ENCODE measurements at places on chromosomes 4 and X. TPM values are rescaled to one million over a fixed set of nuclear protein-coding genes. Genes with fewer than 3 reads are reported as not detected.

DNA sequence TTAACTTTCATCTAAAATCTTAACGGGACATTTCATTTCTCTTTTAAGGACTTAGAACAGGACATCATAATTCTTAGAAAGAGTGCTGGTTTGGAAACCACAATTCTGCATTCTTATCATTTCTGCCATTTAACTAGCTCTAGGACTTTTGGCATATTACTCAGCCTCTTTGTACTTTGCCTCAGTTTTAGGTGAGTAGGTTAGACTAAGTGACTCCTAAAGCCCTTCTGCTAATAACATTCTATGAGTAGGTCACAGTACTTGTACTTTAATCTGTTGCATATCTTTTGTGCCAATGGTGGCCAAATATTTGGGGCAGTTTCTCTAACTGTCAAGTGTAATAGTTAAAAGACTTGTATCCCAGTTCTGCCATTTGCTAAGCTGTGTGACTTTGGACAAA is 115.4 kb upstream of the NUDT6 start:
- no peak for DNase-seq
- H3K4me1 ChIP-seq, result no peaks in the 10 kb centered on the region
- no peaks in the 10 kb centered on the region for H3K27me3 ChIP-seq
- H3K36me3 ChIP-seq, result no peaks in the 10 kb centered on the region

- no peak for DNase-seq
- H3K4me3 ChIP-seq, result no peak overlapping the region
- H3K27ac ChIP-seq, result no peak overlapping the region
- H3K4me1 ChIP-seq, result no peaks in the 10 kb centered on the region
- H3K36me3 ChIP-seq, result no peaks in the 10 kb centered on the region
Measured at GRCh38 chr4:180525523-180526077, 1717.6 kb upstream of the TENM3 start.

- no peaks in the 10 kb centered on the region for H3K27me3 ChIP-seq
- no peaks in the 10 kb centered on the region for H3K36me3 ChIP-seq
- H3K27ac ChIP-seq, result no peak overlapping the region
- H3K4me3 ChIP-seq, result no peak overlapping the region
Measured at GRCh38 chr4:181427076-181427475, 816.1 kb upstream of the TENM3 start.

GRCh38 chr4:8644966-8645752 is 52.6 kb downstream of the CPZ start:
- no peaks in the 10 kb centered on the region for H3K4me1 ChIP-seq
- H3K27ac ChIP-seq, result no peak overlapping the region
- H3K27me3 ChIP-seq, result no peaks in the 10 kb centered on the region
- no peaks in the 10 kb centered on the region for H3K36me3 ChIP-seq
- no peak for DNase-seq

The GPC3 gene
- 8.4 TPM for total RNA-seq

GRCh38 chr4:186092296-186092695 is 12.2 kb upstream of the FAM149A start:
- H3K27me3 ChIP-seq, result no peaks in the 10 kb centered on the region
- H3K27ac ChIP-seq, result no peak overlapping the region
- no peaks in the 10 kb centered on the region for H3K36me3 ChIP-seq
- DNase-seq, result no peak

DNA sequence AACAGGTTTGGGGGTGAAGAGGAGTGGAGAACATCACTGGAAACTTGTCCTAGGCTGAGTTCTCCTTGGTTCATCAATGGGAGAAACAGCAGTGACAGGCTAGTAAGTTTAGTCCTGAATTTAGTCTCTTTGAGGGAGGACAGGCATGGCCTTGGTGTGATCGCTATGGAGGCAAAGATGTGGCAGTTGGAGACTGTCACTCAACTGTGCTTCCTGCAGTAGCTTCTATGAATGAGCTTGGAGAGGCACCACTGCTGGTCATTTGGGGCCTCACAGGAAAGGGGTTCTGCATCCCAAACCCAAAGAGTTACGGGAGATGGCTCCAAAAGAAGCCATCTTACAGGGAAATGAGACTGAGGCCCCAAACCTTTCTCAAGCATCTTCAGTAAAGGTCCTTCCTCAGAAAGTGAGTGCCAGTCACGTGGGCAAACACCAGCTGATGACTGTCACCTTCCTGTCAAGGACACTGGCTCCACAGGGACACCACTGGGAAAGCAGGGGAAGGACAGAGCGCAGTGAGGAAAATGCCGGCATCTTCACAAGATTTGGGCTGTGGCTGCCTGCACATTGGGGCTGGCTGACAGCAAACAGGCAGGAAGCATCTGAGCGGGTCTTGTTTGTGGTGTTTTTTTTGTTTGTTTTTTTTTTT is 7.2 kb downstream of the MRFAP1 start:
- H3K27me3 ChIP-seq, result no peaks in the 10 kb centered on the region
- H3K36me3 ChIP-seq, result peaks cover 5% of the 10 kb centered on the region
- peaks cover 11% of the 10 kb centered on the region for H3K4me1 ChIP-seq
- H3K27ac ChIP-seq, result no peak overlapping the region

DNA sequence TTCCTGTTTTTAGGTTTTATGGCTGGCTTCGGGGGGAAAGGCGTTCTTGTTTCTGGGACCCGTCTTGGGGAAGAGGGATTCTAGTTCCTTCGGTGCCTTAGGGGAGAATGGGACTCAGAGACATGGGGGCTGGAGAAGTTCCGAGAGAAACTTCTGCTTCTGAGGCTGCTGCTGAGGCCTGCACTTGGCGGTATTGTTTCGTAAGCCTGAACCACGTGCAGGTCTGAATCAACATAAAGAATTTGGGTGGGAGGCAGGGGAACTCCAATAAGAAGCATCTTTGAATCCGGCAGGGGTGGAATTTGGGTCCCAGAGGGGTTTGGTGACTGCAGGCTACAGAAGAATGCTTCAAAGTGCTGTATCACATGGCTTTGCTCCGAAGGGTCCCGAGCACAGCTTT is 15.1 kb downstream of the XG start:
- no peaks in the 10 kb centered on the region for H3K4me1 ChIP-seq
- DNase-seq, result no peak
- no peaks in the 10 kb centered on the region for H3K27me3 ChIP-seq
- H3K36me3 ChIP-seq, result no peaks in the 10 kb centered on the region
- no peak overlapping the region for H3K27ac ChIP-seq

DNA sequence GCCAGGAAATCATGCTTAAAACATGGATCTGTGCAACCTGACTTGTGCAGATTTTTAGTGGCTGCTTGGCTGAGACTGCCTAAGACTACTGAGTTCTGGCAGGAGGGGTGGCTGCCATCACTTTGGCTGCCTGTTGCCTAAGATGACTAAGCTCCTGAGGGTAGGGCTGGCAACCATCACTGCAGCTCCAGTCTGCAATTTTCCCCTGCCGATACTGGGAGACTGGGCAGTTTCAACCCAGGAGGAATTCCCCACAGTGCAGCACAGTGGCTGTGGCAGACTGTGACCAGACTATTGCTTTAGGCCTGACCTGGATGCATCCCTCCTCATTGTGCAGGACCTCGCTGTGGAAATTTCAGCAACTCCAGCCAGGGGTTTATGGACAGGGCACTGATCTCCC is 544.9 kb downstream of the ANKRD50 start:
- no peaks in the 10 kb centered on the region for H3K27me3 ChIP-seq
- no peak for DNase-seq
- no peak overlapping the region for H3K27ac ChIP-seq
- no peaks in the 10 kb centered on the region for H3K4me1 ChIP-seq
- no peaks in the 10 kb centered on the region for H3K36me3 ChIP-seq
- H3K4me3 ChIP-seq, result no peak overlapping the region
